ENCODE measurements at places on chromosomes 1 and 21.
A peak's percentile ranks its signal among the peaks of the same experiment; 100 is the strongest.

GRCh38 chr1:85606414-85606800 lies 25.8 kb downstream of the CCN1 start:
- no peak for DNase-seq

DNA sequence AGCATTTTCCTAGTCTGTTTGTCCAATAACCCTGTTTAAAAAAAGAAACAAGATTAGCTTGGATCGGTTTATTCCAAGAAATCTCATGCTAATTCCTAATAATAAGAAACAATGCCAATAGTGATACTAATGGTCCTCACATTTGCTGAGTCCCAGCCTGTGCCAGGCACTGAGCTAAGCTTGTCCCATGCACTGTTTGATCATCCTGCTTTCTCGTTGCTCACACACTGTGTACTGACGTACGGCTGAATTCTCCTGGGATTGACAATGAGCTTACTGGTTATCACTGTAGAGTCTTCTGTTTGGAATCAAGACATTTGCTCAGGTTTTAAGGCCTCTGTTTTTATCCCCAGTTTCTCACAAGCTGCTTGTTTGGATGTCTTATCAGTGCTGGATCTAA lies 71.1 kb downstream of the CACNA1E start:
- no peak for DNase-seq

- no peak for DNase-seq
Measured at GRCh38 chr1:246597340-246597739, 31.1 kb downstream of the CNST start.

DNA sequence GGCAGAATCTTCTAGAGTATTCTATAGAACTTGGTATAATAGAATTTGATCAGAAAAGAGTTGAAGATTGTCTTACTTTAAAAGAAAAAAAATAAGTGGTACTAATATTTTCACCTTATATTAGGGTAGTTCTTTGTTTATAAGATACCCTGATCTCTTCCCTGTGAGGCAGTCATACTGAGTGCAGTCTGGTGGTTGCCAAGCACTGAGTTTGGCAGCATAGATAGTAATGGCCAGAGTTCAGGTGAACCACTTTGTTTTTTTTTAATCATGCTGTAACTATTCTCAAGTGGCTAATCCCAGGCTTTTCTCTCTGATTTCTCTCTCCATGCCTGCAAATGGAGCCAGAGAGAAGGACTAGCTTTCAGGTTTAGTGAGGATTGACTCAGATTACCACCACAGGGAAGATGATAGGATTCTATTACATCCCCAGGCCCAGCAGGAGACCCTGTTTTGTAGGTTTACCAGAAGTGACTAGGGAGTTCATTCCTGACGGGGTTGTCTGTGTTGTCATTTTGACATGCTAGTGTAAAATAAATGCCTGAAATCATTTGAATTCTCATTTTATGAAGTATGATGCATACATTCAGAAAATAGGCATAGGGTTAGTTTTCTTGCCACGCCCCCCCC lies 16.7 kb downstream of the KDM1A start:
- no peak for DNase-seq

DNA sequence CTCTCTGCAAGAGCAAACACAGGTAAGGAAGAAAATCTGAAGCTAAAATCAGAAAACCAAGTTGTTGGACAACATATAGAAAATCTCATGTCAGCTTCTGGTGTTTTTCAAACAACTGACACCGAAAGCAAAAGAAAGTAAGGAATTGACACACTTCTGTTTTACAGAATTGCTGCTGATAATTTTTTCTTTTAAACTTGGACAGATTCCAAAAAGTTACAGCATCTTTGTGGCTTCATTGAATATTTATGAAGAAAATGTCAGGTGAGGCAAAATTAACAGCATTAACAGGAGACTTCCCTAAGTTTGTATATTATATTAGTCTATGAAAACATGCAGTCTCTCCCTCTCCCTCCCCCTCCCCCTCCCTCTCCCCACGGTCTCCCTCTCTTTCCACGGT lies 14.9 kb upstream of the CTSS start:
- DNase-seq: no peak

DNA sequence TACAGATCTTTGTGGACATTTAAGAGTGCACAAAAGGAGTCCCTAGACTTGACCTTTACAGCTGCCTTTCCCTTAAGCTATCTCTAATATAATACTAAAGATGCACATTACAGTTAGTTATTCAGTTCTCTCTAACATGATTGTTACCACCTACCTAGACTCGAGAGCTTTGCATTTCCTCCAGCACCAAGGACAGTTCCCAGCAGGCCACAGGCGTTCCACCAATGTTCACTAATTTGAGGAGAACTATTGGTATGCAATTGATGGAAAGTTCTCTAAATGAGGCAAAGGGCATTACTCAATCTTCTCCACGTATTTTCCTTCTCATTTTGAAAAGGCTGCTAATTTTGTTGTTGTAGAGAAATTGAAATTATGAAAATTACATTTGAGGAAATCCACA lies 5.4 kb upstream of the NTNG1 start:
- no peak for DNase-seq

- peak; percentile 31 for DNase-seq
Measured at GRCh38 chr1:226990133-226990716, 50.1 kb downstream of the COQ8A start.

GRCh38 chr1:29361686-29362085 lies 125.4 kb downstream of the PTPRU start:
- no peak for DNase-seq

DNA sequence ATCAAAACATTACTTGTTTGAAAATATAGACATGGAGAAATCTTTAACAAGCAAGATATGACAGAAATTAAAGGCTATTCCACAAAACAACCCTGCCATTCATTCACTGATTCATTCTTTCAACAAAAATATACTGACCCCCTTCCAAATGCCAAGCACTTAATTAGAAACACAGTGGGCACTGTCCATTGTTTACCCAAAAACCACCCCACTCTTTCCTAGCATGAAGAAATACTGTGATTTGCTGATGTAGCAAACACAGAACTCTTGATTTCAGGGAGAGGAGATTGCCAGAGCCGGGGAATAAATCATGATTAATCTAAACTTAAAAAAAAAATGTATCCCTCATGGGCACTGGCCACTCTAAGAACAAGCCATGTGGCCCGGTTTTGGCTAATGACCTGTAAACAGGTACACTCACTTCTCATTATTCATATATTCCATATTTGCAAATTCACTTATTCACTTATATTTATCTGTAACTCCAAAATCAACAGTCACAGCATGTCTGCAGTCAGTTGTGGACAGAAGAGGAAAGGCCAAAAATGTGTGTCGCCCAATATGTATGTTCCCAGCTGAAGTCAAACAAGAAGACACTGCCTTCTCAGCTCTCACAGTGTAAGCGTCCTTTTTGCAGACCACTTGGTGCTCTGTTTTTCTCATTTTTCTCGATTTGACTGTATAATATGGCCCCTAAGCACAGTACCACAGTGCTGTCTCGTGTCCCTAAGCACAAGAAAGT lies 133.1 kb downstream of the SMYD3 start:
- no peak for DNase-seq

- DNase-seq: no peak
Measured at GRCh38 chr1:219039682-219040154, 134.0 kb upstream of the LYPLAL1 start.

GRCh38 chr1:185566995-185567394 lies 167.2 kb upstream of the HMCN1 start:
- peak; percentile 95 for DNase-seq

DNA sequence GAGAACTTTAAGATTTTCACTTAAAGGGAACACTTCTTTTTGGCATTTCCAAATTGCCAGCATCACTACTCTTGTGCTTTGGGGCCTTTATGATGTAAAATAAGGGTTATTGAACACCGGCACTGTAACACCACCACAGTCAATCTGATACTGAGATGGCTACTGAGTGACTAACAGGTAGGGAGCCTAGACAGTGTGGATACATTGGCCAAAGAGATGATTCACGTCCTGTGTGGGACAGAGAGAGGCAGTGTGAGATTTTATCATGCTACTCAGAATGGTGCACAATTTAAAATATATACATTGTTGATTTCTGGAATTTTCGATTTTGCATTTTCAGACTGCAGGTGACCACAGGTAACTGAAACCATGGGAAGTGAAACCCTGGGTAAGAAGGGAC lies 261.6 kb downstream of the SPATA17 start:
- DNase-seq: no peak

DNA sequence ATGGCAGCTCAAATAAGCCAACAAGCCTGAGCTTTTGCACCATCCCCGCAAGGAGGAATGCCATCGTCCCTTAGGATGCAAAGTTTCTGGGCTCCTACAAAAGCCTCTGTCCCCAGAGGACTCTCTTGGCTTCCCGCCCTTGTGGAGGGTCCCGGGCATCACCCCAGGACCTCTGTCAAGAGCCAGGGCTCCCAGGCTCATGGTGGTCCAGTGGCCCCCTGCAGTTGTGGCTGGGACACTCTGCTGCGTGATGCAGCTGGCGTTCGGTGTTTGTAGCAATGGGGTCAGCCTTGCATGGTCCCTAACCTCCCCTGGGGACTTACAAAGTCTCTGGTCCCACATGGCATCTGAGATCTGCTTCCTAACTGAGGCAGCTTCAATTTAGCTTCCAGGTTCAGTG lies 104.7 kb downstream of the RIPK4 start:
- no peak for DNase-seq

GRCh38 chr1:224498574-224499170 lies 64.1 kb upstream of the WDR26 start:
- DNase-seq: no peak

All from CD4-positive, alpha-beta T cell treated with Interleukin-17A for 1 hour (primary cell).